ENCODE measurements at places on chromosomes 3 and 15.

- no peak for DNase-seq
Measured at GRCh38 chr3:13136426-13136825, 63.2 kb upstream of the IQSEC1 start.

GRCh38 chr15:67183443-67184169 is 70.9 kb downstream of the AAGAB start:
- DNase-seq, result no peak

DNA sequence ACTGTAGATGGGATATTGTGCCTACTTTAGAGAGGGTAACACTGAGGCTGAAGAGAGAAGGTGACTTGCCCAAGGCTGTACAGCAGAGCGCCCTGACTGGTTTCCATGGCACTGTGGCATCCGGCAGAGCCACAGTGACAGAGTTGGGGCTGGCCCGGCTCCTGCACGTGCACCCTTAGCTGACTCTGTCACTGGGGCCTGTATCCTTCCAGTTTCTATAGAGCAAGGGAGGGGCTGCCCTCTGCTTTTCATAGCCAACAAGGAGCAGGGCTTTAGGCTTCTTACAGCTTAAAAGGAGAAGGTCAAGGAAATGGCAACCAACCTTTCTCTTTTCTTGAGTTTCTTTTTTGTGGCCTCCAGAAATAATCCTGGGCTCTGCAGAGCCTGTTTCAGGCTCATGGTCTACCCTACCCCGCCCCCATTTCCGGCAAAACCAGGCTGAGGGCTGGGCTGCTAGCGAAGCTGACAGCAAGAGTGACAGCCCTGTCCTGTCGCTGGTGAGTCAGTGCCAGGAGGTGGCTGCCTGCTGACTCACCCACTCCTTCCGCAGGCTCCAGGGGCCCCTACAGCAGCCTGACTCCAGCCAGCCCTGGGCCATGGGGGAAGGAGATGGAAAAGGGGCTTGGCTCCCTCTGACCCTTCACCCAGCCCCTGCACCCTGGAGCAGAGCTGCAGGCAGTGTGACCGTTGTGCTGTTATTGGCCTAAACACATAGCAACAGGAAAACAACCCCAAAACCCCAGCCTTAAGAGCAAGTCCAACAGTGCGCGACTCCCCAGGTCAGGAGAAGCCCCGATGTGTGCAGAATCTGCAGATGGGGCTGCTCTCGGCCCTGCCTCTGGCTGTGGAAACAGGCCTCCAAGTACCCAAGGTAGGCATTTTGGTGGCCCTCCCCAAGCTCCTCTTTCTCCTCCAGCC is 29.8 kb downstream of the SLC6A6 start:
- DNase-seq, result no peak

- no peak for DNase-seq
Measured at GRCh38 chr3:24522146-24522579, 27.5 kb upstream of the THRB start.

Data from NCI-H2171 (cell line).